ENCODE measurements at places on chromosomes 2 and 18.

DNA sequence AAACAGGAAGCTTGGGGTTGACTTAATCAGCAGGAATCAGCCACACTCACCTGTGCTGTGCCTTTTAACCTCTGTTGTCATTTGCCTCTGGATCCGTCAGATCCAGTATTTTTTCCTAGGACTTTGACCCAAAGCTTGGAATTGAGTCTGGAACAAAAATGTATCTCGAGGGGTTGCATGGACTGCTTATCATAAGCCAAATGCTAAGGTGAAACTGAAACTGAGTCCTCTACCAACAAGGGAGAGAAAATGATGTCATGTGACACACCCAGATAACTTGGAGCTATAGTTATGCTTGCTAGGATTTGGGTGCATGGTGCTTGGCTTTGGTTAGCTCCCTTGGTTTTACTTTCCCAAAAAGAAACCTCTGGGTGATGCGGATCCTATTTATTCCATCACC is 2158.6 kb upstream of the PIK3C3 start:
- no peak for DNase-seq

DNA sequence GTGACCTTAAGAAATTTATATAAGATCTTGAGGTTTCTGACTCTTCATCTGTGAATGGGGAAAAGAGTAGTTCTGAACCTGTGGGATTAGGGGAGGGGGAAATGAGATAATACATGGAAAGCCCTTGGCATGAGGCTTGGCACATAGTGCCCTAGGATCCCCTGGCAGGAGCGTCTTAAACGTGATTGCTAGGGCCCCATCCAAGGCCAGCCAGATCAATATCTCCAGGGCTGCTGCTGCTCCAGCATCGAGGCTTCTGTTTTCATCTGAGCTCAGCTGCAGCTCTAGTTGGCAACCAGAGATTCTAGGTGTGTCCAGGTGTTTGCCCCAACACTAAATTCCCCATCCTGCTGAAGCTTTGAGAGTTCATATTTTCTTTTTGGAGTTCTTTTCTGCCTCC is 71.0 kb downstream of the IL1R2 start:
- no peak for DNase-seq

DNA sequence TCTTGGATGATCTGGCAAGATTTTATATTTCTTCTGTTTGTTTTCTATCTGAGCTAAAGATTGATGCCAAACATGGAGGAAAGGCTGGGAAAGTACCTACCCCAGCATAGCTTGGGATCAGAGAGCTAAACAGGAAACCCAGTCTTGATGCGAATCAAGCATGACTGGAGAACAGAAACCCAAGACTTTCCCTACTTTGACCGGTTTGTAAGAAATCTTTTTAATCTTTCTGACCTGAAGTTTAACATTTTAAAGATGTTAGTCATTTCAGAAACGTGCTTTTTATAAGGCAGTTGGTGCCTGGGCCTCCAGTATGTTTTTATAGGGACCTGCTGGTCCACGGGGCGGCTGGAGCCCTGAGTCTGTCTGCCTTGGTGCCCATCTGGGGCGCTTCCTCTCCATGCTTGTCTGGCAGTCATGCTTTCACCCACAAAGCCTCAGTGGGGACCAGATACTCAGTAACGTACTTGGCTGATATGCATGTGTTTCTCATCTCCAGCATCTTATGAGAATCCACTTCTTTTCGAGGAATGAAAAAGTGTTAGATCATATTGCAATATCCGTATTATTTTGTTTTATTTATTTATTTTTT is 266.5 kb downstream of the PTGR3 start:
- peak; percentile 19 for DNase-seq

DNA sequence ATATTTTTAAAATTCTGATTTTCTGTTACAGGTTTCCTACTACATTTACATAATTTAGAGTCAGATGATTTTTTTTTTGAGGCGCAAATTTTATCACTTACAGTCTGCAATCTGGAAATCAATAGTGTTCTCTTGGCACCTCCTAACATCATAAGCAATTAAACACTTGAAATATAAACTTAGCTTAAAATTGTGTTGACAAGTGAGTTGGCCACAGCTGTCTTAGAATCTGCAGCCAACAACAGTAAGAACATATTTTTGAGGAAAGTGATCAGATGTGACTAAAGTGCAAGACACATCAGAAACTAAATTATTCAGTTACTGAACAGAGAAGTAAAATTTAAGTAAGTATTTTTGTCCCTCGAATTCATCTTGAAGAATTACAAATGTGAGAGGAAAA is 726.7 kb upstream of the LRATD1 start:
- no peak for DNase-seq

DNA sequence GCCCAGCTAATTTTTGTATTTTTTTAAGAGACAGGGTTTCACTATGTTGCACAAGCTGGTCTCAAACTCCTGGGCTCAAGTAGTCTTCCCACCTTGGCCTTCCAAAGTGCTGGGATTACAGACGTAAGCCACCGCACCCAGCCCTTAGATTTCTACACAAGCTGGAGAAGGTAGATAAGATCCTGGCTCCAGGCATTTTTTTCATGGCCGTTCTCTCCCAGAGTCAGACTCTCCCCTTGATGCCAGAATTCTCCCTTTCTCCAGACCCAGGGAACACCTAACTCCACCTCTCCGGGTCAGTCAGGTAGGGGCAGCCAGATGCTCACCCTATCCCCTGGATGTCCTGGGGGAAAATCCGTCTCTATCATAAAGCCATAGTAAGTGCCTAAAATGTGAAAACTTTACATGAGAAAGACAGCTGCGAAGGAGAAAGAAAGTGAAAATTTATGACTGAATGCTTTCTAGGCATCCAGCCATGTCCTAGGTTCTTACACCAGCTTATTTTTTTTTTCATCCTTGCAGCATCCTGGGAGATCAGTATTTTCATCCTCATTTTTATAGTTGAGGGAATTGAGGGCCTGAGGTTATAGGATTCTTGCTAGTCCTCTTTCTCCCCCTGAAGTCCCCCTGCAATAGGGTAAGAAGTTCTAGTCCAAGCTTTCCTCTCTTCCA is 16.3 kb downstream of the SIX3 start:
- DNase-seq: no peak

DNA sequence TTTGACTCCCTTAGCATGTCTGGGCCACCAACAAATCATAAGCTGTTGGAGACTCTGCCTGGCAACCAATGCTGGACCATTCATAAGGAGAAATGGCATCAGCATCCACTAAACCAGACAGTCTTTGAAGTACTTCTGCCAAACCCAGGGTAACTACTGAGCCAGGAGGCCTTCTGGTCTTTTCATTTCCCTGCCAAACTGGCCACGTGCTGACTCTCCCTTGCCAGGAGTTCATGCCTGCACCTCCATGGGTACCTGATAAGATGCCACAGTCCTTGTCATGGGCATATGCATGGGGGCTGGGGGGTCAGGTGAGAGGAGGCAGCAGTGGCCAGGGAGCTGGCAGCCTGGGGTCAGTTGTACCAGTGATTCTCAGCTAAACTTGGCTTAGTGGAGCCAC is 34.2 kb upstream of the DAPL1 start:
- no peak for DNase-seq

- DNase-seq: no peak
These were observed 3.0 kb downstream of the ANKRD53 start for GRCh38 chr2:70981421-70981820.

DNA sequence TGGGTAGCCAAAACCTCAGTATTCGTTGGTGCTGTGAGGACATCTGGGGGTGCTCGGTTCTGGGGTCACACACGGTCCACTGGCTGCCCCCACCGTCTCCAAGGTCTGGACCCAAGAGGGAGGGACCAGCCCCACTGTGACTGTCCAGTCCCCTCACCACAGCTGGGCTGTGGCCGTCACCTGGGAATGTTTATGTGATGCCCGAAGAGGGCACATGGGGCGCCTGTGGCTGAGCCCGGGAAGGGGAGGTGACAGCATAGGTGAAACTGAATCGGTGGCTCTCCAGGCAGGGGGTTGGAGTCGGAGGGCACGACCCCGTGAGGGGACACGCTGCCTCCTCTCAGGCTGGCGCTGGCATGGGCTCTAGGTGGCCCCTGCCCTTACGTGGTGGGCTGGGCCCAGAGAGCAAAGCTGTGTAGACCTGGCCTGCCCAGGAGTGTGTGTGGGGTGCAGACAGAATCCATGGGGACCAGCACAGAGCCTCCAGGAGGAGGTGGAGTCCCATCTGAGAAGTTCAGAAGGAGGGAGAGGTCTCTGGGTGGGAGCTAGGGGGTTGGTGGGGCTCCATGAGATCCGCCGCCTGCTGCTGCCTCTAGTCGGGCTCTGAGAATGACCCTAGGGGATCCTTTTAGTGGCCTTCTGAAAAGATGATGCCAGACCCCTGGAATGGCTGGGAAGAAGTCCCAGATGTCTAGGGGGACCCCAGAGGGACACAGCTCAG is 1.8 kb downstream of the BOK start:
- DNase-seq: no peak

GRCh38 chr2:237130562-237131421 is 45.1 kb downstream of the COPS8 start:
- DNase-seq: no peak

DNA sequence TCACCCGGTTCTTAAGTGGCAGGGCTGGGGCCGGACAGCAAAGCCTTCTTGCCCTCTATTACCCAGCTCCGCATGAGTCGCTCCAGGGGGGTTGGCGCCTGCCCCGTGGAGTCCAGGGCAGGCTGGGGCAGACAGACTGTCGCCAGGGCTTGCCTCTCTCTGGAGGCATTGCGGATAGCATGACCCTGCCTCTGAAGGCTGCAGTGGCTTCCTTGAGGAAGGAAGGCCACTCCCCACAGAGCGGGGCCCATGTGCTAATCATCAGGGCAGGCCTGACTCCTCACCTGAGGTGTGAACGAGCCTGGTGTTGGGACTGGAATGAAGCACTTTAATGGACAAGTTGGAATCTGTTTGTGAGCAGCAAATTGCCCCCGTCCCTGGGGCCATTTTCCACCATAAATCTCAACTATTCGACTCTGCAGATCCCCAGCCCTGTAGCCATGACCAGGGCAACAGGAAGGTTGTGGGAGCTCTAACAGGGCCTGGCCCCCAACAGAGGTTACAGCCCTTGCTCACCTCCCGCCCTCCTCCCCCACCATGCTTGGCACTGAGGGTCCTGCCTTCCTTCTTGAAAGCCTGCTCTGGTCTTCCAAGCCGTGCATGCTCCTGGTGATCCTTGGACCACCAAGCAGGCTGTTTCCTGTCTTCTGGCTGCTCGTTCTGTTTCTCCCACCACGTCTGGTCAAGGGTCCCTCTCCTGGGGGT is 144.9 kb upstream of the HAAO start:
- DNase-seq: peak; percentile 63

DNA sequence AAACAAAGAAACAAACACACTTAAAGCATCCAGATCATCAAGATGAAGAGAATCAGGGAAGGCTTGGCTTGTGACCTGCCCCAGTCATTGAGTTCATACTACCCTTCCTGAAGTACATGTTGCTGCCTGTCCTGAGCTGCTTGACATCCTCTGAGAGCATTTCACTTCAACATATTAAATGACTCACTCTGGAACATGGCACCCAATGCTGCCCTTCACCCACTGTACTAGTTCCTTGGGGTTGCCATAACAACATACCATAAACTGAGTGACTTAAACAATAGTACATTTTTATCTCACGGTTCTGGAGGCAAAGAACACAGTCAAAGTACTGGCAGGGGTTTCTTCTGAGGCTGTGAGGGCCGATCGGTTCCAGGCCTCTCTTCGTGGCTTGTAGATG is 371.3 kb downstream of the RNF144A start:
- no peak for DNase-seq

GRCh38 chr2:24317491-24317920 is 42.8 kb downstream of the ITSN2 start:
- DNase-seq: no peak

- DNase-seq: peak; percentile 23
These were observed 47.2 kb downstream of the RAD51AP2 start for GRCh38 chr2:17470855-17471641.

DNA sequence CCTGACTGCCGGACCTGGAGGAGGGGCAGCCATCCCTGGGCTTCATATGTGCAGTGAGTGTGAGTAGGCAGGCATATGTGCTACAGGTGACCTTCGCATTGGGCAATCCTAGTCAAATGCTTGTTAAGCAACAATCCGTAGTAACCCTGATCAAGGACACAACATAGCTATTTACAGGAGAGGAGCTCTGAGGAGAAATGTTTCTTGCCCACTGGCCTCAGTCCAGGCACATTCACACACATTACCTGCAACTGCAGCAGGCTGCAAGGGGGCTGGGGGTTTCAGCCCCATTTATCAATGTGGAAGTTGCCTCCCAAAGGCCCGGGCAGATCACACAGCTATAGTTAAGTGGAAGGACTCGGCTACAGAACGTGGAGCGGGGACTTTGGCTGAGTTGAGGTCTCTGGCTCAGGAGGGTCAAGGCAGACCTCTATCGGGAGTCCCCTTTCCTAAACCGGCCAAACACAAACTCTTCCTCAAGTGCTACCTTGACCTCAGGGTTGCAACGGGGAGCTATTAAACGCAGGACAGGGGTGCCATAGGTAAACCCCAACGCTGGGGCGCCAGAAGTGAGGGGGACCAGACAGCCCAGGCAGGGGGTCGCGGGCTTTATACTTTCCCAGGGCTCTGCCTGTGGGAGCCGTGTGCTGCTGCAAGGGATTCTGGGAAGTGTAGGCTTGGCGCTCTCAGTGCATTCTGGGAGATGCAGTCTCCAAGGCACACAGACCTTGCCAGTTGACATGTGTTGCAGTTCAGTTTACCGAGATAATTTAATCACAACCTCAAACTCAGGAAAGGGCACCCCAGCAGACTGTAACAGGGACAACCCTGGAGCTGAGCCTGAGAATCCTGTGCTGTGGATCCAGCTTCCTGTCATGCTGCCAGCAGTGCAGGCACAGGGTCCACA is 9.4 kb downstream of the KHK start:
- DNase-seq: no peak

- no peak for DNase-seq
These were observed 17.7 kb downstream of the SRSF7 start for GRCh38 chr2:38733300-38733971.

GRCh38 chr2:122135021-122135937 is 379.8 kb downstream of the TSN start:
- DNase-seq: no peak

DNA sequence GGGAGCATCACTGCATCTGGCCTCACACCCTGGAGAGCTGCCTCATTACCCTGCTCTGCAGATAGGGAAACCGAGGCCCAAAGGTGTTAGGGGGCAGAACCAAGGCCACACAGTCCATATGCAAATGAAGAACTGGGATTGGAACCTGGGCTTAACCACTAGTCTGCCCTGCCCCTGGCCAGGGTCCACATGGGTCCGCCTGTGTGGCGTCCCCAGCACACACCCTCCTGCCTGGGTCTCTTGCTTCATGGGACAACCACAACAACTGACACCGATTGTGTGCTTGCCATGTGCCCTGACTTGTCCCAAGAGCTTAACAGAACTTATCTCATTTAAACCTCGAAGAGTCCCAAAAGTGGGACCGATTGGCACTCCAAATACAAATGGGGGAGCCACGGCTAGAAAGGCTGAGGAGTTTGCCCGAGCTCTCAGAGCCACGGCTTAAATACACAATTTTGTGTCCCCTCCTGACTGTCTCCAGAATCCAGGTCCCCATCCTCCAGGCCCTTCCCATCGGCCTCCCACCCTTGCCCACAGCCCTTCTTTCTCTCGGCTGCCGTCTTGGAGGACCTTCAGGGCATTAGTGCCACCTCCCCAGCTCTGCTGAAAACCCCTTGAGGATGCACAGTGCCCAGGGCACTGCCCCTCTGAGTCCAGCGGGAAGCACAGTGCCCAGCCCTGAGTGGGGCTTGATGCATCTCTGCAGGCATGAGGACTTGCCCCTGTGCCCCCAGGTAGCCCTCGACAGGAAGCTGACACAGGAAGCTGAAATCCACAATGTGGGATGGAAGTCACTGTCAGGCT is 5.8 kb upstream of the DUSP2 start:
- no peak for DNase-seq

GRCh38 chr2:226845386-226846116 is 9.7 kb downstream of the RHBDD1 start:
- DNase-seq: no peak

All from SJSA1 (cell line).